ENCODE measurements at places on chromosomes 1 and 21. TPM values are rescaled to one million over a fixed set of nuclear protein-coding genes. Genes with fewer than 3 reads are reported as not detected.

GRCh38 chr21:35905963-35906345 lies 154.4 kb downstream of the SETD4 start:
- no peak for DNase-seq

GRCh38 chr1:68217060-68217554 lies 15.2 kb downstream of the WLS start:
- no peak for DNase-seq

DNA sequence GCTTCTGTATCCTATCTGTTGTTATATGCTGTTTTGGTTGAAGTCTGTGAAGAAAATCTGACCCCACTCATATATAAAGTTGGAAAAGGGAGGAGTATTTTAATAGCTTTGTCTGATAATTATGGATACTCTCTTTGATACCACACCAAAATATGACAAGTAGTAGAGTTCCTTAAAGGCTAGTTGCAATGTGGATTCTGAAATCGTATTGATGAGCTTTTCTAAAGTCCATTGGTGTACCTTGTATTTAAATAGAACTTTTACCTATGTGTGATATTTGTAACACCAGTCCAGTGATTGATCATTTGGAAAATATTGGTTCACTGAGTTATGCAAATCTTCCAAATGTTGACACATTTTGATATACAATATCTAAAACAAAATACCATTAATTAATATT lies 7.7 kb downstream of the GAS5 start:
- no peak for DNase-seq

DNA sequence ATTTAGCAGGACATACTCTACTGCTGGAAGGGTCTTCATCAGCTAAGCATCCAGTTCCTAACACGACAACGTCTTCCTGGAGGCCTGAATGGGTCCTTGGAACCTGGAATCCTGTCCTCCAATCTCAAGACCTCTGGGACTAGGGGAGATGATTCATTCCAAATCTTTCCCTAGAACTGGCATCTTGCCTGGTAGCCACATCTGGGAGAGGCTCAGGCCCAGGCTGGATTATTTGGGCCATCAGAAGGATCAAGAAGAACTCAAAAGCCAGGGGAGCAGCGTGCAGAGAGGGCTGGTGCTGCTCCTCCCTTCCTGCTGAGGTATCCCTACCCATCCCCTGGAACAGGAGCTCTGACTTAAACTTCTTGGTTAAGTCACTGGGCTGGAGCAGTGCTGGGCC lies 2.8 kb upstream of the PHLDA3 start:
- DNase-seq, result no peak

GRCh38 chr1:41566274-41566885 lies 81.9 kb upstream of the EDN2 start:
- DNase-seq, result no peak

- peak; percentile 55 for DNase-seq
These were observed 7.0 kb upstream of the KCNC4 start for GRCh38 chr1:110203021-110203661.

The MORN1 gene
- 16.1 TPM for polyA plus RNA-seq

GRCh38 chr1:204872262-204872881 lies 1.7 kb downstream of the NFASC start:
- DNase-seq, result no peak

DNA sequence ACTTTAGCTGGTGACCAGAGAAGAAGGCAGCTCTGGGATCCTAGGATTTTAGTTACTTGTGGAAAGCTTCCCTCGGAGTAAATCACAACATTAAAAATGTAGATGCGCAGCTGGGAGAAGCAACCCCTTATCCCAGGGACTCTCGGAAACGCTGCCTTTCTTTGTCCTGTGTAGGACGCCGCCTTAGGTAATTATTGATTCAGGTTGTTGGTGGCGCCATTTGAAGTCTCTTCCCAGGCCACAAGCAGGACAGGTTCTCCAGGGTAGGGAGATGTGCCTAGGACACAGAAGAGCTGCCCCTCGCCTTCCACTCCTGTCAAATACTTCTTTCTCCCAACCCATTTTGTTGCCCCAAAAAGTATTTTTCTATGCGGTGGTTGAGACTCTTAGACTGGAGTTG lies 10.3 kb downstream of the SLC37A1 start:
- no peak for DNase-seq

GRCh38 chr1:8817412-8818324 lies at the start of gene RERE:
Gene RERE, minus strand, starts transcription at chr1:8817640.
- peak; percentile 94 for DNase-seq

DNA sequence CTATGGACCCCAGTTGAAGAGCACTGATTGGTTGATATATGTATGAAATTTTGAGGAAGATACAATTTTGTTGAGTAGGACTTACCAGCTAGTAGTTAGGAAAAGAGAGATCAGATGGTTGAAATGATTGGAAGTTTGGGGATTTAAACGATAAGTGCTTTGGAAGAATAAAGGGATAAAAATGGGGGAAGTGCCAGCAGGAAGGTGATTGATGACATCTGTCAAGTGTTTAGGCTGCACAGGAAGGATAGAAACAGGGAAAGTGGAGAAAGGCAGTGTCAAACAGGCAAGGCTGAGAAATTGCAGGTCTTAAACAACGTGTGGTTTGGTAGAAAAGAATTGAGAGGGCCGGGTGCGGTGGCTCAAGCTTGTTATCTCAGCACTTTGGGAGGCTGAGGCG lies 22.3 kb downstream of the PDC start:
- DNase-seq, result no peak

DNA sequence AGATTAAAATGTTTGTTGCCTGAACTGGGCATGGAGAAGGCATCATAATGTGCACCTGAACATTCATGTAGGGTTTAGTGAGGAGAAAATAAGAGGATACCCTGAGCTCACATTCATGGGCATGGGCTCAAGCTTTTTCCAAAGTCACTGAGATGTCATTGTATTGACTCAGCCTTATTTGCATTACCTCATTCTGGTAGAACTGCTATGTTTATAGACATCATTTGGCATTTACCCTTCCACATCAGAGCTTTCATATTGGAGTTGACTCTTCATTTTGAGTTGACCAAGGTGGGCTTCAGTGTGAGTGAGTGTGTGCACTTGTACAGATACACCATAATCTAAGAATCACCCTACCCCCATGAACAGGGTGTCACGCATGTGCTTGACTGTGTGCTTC lies 143.2 kb downstream of the PBX1 start:
- DNase-seq, result no peak

The SPATA45 gene
- 0.75 TPM for polyA plus RNA-seq

- DNase-seq, result no peak
These were observed 7.4 kb downstream of the CD247 start for GRCh38 chr1:167510881-167511280.

DNA sequence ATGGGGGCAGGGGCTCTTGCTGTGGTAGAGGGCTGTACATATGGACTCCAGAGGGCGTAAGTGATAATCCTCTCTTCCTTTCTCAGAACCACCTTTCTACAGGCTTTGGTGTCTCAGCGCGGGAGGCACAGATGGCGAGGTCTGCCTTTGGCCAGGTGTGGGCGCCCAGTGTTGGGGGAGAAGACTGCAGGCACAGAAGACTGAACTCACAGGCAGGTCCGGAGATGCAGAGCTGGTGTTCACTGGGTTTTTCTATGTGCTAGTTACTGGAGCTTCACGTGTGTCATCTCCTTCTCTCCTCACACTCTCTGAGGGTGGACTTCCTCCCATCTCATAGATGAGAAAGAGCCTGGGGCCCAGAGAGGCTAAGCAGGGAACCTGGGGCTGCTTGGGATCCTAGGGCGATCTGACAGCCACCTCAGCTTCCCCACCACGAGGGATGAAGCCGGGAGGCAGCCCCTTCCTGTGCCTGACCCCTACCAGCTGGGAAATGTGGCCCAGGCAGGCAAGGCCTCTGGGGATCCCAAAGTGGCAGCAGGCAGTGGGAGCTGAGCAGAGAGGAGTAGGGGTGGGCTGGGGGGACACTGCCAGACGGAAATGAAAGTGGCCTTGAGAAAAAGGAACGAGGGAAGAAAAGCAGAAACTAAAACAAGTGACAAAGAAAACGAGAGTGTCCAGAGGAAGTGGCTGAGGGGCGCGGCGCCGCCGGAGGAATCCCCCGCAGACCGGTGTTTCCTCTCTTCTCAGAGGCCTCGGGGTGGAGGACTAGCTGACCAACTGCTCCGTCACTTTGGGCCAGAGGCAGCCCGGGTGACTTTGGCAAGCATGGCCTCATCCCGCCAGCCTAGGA lies 191.6 kb downstream of the HIVEP3 start:
- DNase-seq, result no peak

DNA sequence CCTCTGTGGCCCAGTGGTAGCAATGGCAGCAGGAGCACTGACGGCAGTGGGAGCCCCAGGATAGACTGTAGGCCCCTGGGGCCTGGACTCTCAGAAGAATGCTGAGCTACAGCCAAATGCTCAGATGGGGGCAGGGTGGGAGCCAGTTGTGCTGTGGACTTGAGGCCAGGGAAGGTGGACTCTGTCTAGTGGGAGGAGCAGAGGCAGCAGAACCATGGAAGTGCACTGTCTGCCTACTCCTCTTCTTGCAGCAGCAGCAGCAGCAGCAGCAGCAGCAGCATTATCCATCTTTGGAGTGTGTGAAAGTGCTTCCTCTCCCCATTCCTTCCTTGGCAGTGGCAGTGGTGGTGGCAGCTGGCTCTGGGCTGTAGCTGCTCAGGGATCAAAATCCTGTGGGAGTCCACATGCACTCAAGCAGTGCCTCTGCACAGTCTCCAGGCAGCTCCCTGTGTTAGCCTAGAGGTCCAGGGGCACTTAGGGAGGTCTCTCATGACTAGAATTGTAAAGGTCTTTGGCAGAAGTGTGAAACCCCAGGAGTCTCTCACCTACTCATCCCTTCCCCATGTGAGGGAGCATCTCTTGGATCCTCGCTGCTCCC lies 917.9 kb upstream of the B3GALT2 start:
- DNase-seq, result no peak

The DYRK1A gene
- polyA plus RNA-seq, result 77.0 TPM

The GJC2 gene
- 0.42 TPM for polyA plus RNA-seq

DNA sequence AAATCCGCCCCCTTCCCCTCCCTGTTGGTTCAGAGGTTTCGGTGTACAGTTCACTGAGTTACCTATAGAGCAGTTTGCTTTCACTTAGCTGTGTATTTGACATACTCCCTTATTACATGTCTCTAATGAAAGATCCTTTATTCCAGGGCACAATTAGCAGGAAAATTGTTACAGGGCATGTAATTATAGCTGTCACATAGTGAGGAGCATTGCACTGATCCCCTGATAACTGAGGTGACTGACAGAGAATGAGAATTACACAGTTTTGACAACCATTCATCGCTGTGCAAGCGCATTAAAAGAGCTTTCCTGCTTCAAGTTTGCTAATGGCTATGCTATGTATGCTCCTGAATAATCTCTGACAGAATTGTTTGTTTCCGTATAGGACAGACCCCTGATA lies 26.9 kb downstream of the DAP3 start:
- DNase-seq, result no peak

DNA sequence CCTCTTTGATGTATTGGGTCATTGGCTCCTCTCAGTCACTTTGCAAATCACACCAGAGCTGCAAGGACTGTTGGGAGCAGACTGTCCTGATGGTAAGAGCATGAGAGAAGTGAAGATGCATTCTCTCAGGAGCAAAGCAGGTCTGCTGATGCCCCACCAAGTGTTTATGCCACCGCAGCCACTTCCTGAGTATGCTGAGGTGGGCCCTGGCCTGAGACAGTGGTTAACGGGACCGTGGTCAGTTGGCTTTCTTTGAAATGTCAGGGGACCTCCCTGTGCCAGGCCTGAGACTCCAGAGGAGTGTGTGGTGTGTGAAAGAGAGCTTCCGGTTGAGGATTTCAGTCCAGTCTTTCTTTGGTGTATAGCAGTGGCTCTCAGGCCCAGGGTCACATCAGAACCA lies 79.4 kb downstream of the SPATA46 start:
- DNase-seq, result no peak

Data from left kidney (tissue), 8 donors.